Cortex of kidney (tissue), 1 donor: ENCODE measurements at places on chromosomes 12 and 14.

- DNase-seq: no peak
Observed at GRCh38 chr12:126976579-126976978, 1290.4 kb upstream of the TMEM132C start.

- no peak for DNase-seq
Observed at GRCh38 chr14:34502545-34503225, 36.8 kb downstream of the EAPP start.

- DNase-seq: no peak
Observed at GRCh38 chr12:2925322-2925995, 33.7 kb upstream of the TEAD4 start.

DNA sequence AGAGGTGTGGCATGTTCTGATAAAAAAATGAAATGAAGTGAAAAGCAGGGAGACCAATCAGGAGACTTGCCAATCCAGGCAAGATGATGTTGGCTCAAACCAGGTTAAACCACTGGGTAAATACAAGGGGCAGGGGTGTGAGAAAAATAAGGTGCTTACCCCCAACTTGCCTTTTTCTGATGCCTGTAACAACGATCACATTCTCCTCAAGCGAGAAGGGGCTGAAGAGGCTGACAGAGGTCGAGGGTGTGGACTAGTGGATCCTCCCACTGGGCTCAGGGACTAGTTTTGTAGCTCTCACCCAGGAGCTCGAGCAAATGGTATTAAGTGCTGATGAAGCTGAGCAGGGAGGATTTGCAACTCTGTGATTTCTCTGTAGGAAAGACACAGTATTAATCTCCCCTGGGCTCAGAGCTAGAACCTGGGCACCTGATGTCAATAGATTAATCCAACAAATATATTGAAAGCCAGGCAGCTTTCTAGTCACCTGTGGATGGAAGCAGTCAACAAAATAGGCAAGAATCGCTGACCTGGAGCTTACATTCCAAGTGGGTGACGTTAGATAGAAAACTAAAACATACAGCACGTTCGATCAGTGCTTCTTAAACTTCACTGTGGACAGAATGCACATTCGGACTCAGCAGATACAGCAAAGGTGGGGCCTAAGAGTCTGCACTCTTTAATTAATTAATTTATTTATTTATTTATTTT, 15.2 kb upstream of the EAPP start:
- no peak for DNase-seq
